CD4-positive, alpha-beta T cell treated with Interleukin-10 for 1 hour (primary cell): ENCODE measurements at places on chromosomes 1 and 21.

DNA sequence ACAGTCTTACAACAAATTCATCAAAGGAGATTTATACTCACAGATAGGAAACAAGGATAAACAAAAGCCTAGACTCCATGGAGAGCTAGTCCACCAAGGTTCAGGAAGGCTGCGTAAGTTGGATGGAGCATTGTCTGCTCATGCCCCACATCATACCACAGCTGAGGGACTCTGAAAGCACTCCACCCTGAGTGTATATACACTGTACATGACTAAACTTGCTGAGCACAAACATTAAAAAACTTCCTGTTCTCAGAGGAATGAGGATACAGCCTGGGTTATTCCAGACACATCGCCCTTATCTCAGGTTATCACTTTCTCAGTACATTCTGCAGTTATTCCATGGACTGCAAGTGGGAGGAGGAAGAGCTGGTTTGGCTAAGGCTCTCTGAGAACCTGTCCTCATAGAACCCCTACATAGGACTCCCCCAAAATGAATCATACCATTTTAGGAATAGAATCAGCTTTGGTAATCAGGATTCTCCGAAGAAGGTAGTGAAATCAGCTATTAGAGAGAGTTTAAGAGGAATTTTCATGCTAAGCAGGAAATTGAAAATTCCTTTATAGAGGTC is 58.0 kb upstream of the PRMT6 start:
- DNase-seq, result no peak

DNA sequence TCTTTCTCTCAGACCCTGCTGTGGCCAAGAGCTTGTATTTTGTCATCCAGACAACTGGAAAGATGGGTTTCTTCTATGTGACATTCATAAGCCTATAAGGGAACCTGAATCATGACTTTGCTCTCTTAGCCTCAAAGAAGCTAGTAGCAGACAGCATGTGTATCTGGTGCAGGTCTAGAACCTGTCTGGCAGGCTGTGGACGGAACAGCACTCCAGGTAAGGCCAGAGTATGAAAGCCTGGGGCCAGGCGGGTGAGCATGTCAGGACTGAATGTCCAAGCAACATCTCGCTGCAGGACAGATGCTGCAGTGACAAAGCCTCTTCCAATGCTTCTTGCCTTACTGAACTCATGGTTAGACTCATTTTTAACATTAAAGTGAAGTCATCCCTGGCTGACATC is 32.8 kb downstream of the AKNAD1 start:
- DNase-seq, result no peak

GRCh38 chr1:247294282-247294681 is 37.4 kb downstream of the ZNF496 start:
- DNase-seq, result no peak

- DNase-seq, result no peak
These were observed 9.2 kb downstream of the CASZ1 start for GRCh38 chr1:10787286-10787685.
